GM04503 (cell line): ENCODE measurements at places on chromosomes 4 and X.
A peak's percentile ranks its signal among the peaks of the same experiment; 100 is the strongest.

DNA sequence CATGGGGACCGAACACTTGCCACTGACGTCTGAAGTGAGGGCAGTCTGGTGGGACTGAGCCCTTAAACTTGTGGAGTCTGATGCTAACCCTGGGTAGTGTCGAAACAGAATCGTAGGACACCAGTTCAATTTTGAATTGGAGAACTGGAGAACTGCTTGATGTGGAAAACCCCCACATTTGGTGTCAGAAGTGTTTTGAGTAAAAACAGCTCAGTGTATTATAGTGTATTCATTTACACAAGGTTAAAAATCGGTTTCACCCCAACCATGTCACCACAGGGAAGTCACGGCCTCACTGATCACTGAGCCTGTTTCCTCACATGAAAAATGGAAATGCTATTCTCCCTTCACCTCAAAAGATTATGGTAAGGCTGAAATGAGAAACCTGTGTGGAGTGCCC is 21.9 kb downstream of the PIN4 start:
- DNase-seq = no peak

- no peak for DNase-seq
Measured at GRCh38 chrX:41789374-41789773, 65.4 kb downstream of the GPR82 start.

DNA sequence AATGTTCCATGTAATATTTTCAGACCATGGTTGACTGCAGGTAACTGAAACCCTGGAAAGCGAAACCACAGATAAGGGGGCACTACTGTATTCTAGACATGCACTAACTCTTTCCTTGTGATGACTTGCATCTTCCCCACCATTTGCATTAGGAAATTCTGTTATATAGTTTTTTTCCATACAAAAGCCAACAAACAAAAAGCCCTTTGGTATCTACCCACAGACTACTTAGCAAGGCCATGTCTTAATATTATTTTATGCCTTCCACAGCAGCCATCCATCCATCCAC is 23.5 kb downstream of the OCIAD1 start:
- DNase-seq = no peak

GRCh38 chr4:55386840-55387239 is 8.9 kb upstream of the TMEM165 start:
- no peak for DNase-seq

DNA sequence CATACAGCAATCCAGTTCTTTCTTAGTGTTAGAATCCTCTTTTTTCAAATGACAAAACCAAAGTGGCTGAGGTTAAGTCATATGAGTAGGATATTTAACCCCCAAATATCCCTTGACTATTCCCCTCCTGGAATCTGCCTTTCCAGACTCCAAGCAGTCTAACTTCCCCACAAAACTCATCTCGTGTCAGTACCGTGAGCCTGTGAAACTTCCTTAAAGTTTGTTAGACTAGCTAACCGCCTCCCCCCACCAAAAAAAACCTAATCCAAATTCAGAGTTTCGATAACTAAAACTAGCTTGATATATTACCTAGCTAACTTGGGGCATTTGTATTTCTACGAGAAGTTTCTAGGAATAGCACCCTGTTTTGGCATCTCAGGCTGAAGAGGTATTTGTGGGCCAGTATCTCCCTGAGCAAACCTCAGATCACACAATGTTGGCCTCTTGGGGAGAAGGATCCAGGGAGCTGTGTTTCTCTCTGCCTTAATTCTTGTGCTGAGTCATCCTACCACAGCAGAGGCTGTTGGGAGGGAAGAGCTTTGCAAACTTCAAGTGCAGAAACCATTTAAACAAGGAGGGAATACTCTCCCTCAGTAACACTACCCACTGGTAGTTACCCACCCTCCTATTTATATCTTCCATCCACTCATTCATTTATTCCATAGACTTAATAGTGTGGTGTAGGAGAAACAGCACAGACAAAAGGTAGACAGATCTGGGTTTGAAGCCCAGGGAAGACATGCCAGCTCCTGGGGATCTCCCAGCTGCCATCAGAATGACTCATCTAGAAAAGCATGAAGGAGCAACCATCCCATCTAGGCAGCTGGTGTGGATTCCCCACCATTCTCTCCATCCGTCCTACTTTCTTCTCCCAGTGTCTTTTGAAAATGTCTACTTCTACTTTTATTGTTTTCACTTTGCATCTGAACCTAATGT is 39.3 kb upstream of the TXK start:
- peak; percentile 70 for DNase-seq

- DNase-seq = no peak
Measured at GRCh38 chr4:186714006-186714675, 9.5 kb downstream of the FAT1 start.

DNA sequence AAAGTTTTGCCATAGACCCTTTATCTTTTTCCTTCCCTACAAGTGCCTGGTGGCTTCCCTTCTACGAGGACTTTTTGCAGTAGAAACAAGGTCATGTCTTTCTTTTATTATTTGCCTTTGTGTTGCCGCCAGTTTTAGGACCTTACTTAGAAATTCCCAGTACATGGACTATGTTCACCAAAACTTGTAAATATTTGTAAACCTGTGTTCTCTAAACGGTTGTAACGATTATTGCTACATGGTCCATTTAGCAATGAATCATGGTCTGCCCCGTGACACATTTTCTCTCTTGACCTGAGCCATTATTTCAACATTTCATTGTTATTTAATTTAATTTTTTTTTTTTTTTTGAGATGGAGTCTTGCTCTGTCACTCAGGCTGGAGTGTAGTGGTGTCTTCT is 110.7 kb downstream of the MFAP3L start:
- DNase-seq = no peak

- DNase-seq = no peak
Measured at GRCh38 chrX:132030264-132030663, 7.2 kb downstream of the STK26 start.

GRCh38 chr4:48603366-48604003 is 113.4 kb downstream of the ZAR1 start:
- no peak for DNase-seq

GRCh38 chr4:174578366-174578765 is 56.1 kb upstream of the HPGD start:
- no peak for DNase-seq

DNA sequence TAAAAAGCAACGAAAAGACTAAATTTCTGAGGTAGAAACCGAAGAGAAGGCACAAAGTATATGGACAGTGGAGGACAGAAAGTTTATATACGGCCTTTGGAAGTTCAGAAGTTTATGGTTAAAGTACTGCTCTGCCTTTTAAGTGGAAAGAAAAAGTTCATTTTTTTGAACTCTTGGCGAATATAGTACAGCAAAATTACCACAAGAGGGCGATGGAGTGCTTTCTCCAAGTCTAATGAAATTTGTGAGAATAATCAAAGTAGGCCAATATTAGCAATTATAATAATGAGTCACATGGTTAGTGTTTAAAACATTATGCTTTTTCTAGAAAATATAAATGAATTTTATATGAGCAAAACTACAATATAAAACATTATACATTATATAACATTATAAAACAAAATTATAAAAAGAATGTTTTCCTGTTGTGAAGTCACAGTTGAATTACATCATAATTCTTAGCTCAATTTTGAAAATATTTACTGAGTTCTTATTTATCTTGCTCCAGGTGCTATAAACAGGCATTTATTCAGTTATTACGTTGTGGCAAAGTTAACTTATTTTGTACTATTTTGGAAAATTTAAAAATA is 136.2 kb upstream of the BMPR1B start:
- DNase-seq = no peak

DNA sequence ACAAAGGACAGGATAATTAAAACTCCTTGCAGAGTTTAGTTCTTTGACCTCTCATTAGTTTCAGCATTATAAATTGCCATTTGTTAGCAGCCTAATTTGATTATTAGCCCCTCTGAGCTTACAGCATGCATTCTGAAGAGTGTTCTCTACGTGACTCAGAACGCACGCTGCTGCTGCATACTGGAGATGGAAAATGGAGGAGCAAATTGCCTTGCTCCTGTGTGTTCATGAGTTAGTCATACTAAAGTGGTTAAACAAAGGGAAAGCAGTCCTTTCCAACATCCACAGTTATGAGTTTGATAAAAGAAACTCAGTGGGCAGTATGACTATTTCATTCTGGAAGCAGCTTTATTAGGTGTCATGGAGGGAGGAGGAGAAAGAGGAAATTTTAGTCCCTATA is 922.5 kb downstream of the RPA4 start:
- peak; percentile 5 for DNase-seq

GRCh38 chr4:10091531-10092181 is 24.9 kb downstream of the WDR1 start:
- no peak for DNase-seq

GRCh38 chr4:67996127-67996526 is 32.8 kb upstream of the TMPRSS11A start:
- no peak for DNase-seq

DNA sequence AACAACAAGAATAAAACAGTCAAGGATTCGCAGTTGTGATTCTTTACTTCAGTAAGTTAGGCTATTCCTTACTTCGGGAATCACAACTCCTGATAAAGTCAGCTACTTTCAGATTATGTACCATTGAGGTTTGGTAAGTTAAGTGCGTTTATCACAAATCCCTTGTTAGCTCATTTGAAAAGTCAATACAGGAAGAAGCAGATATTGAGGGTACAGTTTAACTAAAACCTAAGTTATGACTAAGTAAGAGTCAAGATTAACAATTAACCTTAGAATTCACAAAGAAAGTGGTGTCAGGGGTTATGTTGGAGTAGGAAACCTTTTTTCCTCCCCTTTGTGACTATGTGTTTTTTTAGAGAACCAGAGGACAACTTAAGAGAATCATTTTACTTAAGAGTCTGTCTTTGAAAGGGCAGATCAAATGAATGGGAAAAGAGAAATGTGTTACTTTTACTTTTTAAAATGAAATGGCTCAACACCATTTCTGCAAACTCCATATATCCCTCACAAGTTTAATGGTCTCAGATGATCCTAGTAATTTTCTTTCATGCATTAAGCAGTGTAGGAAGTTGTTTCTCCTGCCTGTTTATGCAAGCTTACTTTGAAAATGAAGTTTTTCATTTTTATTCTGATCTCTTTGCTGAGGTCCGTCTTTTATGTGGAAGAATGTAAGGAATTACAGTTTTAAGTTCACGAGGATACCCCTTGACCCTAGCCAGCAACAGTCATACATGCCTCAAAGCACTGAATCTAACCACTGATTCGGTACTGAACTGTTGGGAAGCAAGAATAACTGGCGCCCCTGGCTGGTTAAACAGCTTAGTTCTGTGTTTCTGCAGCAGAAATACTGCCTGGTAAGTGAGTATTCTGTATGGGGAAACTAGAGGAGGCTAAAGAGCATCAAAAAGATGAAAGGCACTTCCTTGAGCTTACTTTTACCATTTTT is 211.7 kb downstream of the SLC4A4 start:
- no peak for DNase-seq

GRCh38 chr4:117771647-117772337 is 262.5 kb upstream of the NDST3 start:
- DNase-seq = no peak

DNA sequence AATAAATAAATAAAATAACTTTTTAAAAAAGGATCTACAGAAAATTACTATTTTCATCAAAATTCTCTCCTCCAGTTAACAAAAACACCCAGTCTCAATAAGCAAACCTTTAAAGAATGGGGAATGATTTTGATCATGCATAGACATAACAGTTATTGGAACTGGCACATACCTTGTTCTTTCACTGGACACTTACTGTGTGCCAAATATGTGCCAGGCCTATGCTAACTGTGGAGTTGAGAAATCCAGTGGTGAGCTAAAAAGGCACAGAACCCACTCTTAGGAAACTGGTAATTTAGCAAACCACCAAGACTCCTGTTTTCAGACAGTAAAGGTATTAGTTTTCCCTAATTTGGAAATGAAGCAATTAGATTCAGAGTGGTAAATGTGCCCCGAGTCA is 39.1 kb downstream of the CLOCK start:
- no peak for DNase-seq

DNA sequence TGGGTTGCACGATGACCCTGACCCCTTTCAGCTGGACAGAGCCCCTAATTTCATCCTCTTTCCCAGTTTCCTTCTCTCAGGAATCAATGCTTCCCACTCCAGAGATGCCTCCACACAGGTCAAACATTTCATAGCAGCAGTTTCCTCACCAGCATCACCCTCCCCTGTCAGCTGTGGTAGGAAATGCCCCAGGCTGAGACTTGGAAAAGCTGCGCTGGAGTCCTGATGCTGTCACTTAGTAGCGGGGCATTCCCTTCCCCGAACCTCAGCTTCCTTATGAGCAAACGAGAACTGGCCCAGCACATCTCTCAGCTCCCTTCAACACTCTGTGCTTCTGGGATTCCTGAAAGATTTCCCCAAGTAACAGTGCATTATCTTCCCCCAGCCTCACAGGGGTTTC is 2.7 kb downstream of the GJB1 start:
- no peak for DNase-seq

GRCh38 chr4:47017494-47017893 is 13.9 kb upstream of the GABRB1 start:
- no peak for DNase-seq

DNA sequence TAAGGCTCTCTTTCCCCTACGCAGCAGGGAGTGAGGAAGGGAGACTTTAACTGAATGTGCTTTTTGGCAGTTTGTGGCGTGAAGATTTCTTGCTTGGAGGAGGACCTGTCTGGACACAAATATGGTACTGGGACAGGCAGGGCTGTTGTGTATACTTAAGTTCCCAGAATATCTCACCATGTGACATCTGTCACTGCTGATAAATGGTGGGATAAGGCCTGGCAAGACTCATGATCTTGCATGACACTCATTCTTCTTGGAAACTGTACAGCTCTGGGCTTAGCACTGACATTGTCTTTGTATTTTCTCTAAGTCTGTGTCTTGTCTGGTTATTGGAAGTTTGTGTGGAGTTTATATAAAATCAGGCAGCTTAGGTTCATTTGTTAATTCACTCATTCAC is 93.1 kb downstream of the STK32B start:
- no peak for DNase-seq

DNA sequence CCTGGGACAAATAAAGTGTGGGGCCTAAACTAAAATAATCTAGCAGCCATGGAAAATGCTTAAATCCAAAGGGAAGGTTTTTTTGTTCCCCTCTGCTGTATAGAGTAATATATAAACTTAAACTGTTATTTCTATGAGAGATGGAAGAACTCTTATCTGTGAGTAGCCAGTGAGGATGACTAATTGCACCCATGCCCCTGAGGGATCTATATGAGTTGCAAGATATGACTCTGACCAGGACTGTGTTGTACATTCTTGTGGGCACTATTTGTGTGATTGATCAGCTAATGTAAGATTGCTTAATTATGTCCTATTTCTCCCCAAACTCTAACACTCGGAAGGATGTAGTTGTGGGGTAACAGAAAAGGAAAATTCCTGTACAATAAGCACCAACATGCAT is 35.2 kb upstream of the AMBN start:
- no peak for DNase-seq

DNA sequence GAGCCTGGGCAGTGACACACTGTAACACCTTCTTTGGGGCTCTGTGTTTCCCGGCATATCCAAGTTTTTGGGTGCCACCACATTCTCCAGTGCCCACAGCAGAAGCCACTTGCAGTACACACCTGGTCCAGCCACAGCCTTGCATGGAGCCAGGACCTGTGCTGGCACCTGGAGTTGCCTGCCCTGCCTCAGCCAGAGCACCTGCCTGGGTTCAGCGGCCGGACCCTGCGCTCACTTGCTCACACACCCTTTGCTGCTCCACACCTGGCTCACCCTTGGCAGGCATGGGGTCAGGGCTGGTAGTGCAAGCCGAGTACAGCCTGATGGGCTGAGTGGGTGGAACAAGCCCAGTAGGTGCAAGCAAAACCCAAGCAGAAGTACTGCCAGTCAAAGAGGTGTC is 1511.1 kb downstream of the TECRL start:
- no peak for DNase-seq
